ENCODE measurements at places on chromosomes 16 and 17.

GRCh38 chr16:4494746-4495490 lies 18.7 kb downstream of the HMOX2 start:
- no peak for DNase-seq

DNA sequence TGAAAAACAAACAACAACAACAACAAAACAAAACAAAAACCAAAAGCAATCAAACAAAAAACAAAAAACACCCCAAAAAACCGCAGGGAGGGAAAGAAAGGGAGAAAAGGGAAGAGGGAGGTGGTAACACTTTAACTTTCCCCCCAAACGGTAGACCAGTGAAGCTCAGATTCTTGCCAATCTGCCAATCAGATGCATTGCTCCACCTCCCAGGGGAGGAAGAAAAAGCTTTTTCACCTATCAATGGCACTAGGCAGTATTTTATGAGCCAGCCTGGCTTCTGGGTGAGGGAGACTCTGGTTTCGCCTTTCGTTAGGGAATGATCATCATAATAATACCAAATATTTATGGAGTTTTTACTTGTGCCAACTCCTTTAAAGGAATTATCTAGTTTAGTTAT lies 94.1 kb downstream of the GPR139 start:
- no peak for DNase-seq

DNA sequence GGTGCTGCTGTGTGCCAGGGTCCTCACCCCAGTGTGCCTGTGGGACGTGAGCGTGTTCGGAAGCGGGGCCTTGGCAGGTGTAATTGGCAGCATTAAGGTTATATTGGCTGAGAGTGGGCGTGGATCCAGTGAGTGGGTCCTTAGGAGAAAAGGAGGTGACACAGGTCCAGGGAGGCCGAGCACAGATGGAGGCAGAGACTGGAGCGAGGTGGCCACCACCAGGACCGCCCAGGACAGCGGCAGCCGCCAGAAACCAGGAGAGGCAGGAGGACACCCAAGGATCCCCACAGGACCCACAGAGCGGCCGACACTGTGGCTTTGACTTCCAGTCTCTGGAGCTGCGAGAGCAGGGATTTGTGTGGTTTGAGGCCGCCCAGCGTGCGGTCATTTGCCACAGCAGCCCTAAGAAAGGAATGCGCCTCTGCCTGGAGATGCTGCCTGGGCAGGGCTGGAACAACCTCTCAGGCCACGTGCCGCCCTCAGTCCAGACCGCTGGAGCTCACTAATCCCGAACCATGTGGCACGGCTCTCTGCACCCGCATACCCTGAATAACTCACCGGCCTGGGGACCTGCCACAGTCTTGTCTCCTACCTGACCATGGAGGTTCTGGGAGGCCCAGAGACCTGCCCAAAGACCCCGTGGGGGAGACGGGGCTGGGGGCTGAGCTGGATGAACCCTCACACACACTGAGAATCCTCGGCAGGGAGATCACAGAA lies 45.4 kb downstream of the SOX8 start:
- peak; percentile 17 for DNase-seq

DNA sequence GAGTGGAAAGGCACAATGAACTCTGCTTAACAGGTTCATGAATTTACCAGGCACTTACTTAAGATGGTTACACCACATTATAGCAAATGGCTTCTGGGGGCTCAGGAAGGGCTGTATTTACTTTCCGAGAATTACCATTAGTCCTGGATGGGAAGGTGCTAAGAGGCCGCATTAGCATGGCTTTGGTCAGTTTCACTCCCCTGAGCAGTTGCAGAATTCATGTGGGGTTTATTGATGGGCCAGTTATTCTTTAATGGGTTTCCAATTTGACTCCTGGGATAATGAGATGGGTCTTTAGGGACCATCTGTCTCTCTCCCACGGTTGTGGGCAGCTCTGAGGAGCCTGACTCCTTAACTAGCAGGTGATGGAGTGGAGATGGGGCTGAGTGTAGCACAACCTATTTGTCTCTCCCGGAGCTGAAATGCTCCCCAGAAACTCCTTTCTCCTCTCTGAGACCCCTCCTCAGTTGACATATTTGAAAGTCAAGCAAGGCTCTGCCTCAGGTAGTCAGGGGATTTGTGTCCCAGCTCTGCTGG lies 652.5 kb downstream of the HS3ST4 start:
- no peak for DNase-seq

- no peak for DNase-seq
Measured at GRCh38 chr16:49578435-49579024, 204.9 kb downstream of the C16orf78 start.

GRCh38 chr17:49821916-49822315 lies 26.0 kb downstream of the TAC4 start:
- DNase-seq = no peak

DNA sequence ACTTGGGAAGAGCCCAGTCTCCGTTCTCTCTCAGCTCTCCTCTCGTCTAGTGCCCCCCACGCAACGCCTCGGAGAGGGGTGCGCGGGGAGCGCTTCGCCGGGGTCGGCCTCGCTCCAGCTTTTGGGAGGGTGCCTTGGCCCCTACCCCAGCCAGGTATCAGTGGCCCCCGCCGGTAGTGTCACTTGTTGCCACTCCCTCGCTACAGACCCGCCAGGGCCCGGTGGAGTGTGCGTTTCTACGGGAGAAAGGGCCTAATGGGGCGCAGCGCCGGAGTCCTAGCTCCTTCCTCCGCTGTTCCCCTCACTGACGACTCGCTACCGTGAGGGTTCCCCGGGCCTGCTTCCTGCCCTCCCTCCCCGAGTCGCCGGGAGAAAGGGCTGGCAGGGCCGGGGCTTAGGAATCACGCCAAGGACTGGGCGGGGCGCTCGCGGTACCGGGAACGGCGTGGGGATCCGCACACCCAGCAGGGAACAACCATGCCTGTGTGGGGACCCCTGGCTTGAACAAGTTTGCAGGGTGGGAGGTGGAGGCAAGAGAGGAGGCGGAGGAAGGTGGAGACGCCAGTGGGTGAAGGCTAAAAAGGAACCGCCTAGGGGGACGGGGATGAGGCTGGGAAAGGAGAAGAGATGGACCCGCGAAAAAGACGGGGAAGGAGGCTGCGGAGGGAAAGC lies 997 bp upstream of the CDH11 start:
- DNase-seq = no peak

GRCh38 chr16:25912321-25912720 lies 220.6 kb downstream of the HS3ST4 start:
- DNase-seq = peak; percentile 56

DNA sequence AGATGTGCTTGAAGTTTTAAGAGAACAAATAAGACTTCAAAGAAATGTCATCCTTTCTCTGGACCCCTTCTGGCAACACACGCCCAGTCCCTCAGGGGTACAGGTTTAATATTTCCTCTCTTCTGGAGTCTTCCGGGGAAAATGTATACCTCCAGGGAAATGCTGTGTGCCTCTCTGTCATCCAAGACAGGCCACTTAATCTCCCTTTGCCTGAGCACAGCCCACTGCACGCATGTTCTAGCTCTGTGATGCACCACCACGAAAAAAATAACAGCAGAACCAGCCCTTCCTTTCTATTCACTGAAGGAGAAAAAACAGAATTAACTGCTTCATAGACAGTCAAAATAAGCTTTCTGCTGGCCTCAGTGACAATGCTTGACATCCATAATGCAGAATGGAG lies 140.1 kb downstream of the RBFOX3 start:
- no peak for DNase-seq

DNA sequence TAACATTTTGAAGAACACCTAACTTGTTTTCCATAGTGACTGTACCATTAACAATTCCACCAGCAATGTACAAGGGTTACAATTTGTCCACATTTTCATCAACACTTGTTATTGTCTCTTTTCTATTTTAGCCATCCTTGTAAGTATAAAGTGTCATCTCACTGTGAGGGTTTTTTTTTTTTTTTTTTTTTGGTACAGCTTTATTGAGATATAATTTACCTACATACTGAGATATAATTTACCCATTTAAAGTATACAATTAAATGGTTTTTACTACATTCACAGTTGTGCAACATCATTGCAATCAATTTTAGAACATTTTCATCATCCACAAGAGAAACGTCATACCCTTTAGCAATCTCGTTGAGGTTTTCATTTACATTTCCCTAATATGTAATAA lies 17.9 kb upstream of the TMIGD1 start:
- DNase-seq = no peak

DNA sequence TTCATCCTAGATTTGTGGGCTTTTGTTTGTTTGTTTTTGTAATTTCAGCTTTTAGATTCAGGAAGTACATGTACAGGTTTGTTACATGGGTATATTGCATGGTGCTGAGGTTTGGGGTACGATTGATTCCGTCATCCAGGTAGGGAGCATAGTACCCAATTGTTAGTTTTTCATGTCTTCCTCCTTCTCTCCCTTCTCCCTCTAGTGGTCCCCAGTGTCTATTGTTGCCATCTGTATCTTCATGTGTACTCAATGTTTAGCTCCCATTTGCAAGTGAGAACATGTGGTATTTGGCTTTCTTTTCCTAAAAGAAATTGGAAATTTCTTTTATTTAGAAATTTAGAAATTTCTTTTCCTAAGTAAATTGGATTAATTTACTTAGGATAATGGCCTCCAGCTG lies 37.1 kb upstream of the BCAS3 start:
- peak; percentile 52 for DNase-seq

GRCh38 chr17:29059281-29059680 lies 16.3 kb downstream of the PIPOX start:
- no peak for DNase-seq

DNA sequence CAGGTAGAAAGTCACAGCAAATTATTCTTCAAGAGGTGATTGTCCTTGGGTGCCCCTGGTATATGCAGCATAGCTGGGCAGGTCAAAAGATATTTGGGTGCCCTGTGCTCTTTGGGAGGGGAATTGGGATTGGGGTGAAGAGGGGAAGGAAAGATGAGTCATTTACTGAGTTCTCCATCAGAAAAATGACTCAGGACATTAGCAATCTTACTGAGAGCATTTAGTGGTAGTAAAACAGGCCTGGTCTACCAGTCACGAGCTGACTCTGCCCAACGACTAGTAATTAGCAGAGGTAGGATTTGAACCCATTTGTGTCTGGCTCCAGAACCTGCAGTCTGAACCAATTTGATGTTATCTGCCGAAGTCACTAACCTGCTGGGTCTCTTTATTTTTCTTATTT lies 6.0 kb upstream of the GRIN2A start:
- DNase-seq = no peak

DNA sequence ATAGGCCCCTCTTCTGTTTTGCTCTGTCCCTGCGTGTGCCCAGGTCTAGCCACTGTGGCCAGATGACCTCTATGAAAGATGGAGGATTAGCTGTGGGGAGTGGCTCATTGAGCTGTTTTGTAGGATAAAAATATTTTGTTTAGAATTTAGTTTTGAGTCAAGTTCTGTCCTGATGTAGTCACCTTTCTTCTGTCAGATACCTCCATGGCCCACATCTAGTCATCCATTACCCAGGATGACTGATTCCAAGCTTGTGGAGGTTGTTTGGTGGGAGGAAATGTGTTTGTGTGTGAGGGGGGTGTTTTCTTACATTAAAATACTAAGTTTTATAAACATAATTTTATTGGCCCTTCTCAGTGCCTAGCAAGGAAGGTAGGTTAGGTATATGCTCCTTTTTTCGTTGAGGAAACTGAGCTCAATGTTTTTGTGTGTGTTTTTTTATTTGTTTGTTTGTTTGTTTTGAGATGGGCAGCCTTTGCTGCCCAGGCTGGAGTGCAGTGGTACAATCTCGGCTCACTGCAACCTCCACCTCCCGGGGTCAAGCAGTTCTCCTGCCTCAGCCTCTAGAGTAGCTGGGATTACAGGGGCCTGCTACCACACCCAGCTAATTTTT lies 16.3 kb downstream of the SNX11 start:
- DNase-seq = no peak

GRCh38 chr16:48001324-48001895 lies 154.4 kb downstream of the ABCC12 start:
- no peak for DNase-seq

- DNase-seq = no peak
Measured at GRCh38 chr17:33179151-33179550, 113.9 kb downstream of the ASIC2 start.

GRCh38 chr17:753418-753817 lies 1.4 kb upstream of the GEMIN4 start:
- no peak for DNase-seq

- DNase-seq = no peak
Measured at GRCh38 chr16:49330562-49331201, 42.9 kb upstream of the C16orf78 start.

DNA sequence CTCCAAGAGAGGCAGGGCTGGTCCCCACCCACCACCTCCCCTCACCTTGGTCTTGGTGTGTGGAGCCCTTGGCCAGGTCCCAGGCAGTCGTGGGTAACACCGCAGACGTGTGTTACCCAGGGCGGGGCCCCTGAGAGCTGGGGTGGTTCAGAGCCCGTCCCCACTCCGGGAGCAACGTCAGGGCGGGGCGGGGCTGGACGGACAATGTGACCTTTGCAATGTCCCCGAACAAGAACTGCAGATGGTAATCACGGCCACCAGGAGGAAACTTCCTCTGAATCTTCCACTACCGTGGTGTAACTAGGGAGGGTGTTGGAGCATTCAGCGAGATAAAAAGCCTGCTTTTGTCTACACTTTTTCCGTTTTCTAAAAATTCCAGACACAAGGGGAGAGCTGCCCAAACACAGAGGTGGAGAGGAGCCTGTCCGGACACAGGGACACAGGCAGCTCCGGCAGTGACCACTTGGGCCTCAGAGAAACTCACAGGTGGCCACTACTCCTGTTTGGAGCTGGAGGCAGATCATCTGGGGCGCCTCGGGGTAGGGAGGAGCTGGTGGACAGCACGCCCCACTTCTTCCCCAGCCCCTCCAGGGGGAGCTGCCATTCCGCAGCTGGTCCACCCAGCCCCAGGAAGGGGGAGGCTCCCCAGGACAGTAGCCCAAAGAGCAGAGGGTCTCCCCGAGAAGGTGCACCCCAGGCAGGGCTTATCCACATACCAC lies 14.2 kb upstream of the SLC38A10 start:
- peak; percentile 57 for DNase-seq

- DNase-seq = no peak
Measured at GRCh38 chr17:62671553-62671952, 44.1 kb downstream of the MRC2 start.

GRCh38 chr17:33057564-33057963 lies 65.9 kb downstream of the SPACA3 start:
- no peak for DNase-seq

- no peak for DNase-seq
Measured at GRCh38 chr17:59435238-59435637, 103.8 kb downstream of the YPEL2 start.

GRCh38 chr16:54063279-54063773 lies 223.3 kb downstream of the IRX3 start:
- DNase-seq = no peak

DNA sequence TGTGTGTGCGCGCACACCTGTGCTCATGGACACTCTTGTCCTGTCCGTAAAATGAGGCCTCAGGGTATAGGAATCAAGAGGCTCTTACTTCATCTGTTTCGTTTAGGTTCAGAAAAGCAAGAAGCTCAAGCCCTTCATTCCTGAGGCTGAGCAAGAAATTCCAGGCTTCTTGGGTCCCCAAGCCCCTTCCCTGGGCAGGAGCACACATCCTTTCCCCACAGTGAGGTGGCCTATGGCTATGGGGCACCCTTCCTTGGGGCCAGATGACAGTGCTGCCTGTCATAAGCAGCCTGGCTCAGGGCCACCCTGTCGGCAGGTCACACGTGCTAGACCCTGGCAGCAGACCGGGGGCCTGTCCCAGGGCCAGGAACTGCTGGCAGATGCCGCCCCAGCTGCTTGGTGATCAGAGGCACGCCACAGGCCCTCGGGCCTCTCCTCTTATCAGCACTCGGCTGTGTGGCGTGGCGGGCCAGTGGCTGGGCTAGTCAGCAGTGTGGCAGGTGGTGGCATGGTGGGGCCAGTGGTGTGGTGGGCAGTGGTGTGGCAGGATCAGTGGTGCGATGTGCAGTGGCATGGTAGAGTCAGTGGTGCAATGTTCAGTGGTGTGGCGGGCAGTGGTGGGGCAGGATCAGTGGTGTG lies 50.2 kb downstream of the NKD1 start:
- no peak for DNase-seq

- DNase-seq = no peak
Measured at GRCh38 chr16:1820096-1820945, 6.3 kb downstream of the HAGH start.

Measured in pons (tissue), 1 donor.